Activated CD4-positive, alpha-beta memory T cell treated with anti-CD3 and anti-CD28 coated beads for 36 hours (primary cell): ENCODE measurements at places on chromosomes 2 and 18. TPM values are rescaled to one million over a fixed set of nuclear protein-coding genes. Genes with fewer than 3 reads are reported as not detected.

- H3K27me3 ChIP-seq = no peaks in the 10 kb centered on the region
- H3K4me3 ChIP-seq = no peak overlapping the region
- H3K27ac ChIP-seq = no peak overlapping the region
- DNase-seq = no peak
- H3K4me1 ChIP-seq = peaks cover 20% of the 10 kb centered on the region
Measured at GRCh38 chr2:241611062-241611461, 25.9 kb downstream of the THAP4 start.

GRCh38 chr2:165191096-165191728 is 12.6 kb downstream of the SCN3A start:
- no peaks in the 10 kb centered on the region for H3K27me3 ChIP-seq
- H3K4me3 ChIP-seq = no peak overlapping the region
- DNase-seq = no peak
- H3K27ac ChIP-seq = no peak overlapping the region
- no peaks in the 10 kb centered on the region for H3K36me3 ChIP-seq
- no peaks in the 10 kb centered on the region for H3K4me1 ChIP-seq

GRCh38 chr2:54473851-54474250 is 17.7 kb downstream of the SPTBN1 start:
- no peak overlapping the region for H3K27ac ChIP-seq
- no peaks in the 10 kb centered on the region for H3K4me1 ChIP-seq
- no peaks in the 10 kb centered on the region for H3K27me3 ChIP-seq
- no peak overlapping the region for H3K4me3 ChIP-seq
- no peak for DNase-seq

DNA sequence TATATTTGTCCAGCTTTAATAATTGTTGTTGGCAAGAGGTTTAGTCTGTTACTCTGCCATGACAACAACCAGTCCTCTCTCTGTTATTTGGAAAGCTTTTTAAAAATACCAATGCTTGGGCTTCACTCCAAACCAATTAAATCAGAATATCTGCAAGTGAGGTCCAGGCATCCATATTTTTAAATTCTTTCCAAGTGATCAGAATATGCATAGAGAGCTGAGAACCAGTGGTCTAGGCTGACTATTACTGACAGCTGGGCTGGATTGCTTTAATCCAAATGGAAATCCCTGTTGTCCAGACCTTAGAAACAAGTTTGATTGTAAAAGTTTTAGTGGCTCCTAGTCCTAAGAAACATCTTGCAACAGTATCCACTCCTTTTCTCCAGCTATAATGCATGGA is 1059.7 kb upstream of the ACVR2A start:
- H3K4me1 ChIP-seq = no peaks in the 10 kb centered on the region
- H3K36me3 ChIP-seq = no peaks in the 10 kb centered on the region
- no peak overlapping the region for H3K27ac ChIP-seq
- no peak overlapping the region for H3K4me3 ChIP-seq
- no peak for DNase-seq

PER2 gene
- 7.2 TPM for total RNA-seq

DNA sequence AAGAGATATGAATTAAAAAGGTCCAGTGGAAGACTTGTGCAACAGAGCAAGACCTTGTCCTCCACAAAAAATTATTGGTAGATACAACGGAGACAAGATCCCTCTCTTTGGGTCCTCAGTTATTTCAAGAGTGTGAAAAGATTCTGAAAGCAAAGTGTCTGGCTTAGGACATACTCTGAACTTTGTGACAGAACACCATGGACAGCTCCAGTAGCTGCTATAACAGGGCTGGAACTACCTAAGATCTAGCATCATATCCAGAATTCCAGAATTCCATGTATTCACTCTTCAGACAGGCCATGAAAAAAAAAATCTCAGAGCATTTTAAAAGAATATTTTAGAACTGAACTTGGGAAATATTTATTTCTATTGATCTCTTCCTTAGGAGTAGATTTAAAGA is 74.8 kb upstream of the ZBTB14 start:
- H3K27me3 ChIP-seq = peaks cover 10% of the 10 kb centered on the region
- no peak for DNase-seq
- no peaks in the 10 kb centered on the region for H3K4me1 ChIP-seq
- H3K36me3 ChIP-seq = no peaks in the 10 kb centered on the region
- no peak overlapping the region for H3K27ac ChIP-seq

DNA sequence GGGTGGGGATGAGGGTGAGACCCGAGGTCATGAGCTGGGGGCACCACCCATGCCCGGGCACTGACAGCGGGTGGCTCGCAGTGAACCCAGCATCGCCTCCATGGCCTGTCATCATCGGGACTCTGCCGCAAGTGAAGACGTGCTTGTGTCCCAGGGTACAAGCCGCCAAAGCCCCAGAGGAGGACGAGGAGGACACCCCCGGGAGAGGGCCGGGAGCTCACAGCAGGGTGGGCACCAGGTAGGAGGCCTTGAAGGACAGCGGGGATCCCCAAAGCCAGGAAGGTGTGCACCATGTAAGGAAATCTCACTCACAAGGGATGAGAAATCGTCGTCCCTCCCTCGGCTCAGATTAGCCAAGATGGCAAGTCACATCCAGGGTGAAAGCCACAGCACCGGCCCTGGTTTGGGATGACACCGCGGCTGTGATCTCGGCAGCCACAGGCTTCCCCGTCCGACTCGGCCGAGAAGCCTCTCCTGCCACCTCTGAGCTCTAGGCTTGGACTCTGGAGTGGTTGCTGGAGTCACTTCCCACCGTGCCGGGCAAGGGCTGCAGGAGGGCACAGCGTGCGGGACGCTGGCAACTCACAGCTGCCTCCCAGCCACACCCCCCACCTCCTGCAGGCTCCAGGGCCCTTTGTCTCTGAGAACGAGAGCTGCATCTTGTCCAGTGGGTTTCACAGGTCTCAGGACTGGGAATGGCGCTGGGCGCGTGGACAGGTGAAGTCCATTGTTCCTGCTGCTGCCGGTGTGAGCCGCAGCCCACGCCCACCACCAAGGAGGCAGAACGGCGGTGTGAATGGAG is 81.6 kb upstream of the CTDP1 start:
- no peak for DNase-seq
- no peak overlapping the region for H3K4me3 ChIP-seq
- H3K36me3 ChIP-seq = no peaks in the 10 kb centered on the region
- H3K27me3 ChIP-seq = peaks cover 4% of the 10 kb centered on the region

ASAP2 gene
- total RNA-seq = 0.26 TPM

DNA sequence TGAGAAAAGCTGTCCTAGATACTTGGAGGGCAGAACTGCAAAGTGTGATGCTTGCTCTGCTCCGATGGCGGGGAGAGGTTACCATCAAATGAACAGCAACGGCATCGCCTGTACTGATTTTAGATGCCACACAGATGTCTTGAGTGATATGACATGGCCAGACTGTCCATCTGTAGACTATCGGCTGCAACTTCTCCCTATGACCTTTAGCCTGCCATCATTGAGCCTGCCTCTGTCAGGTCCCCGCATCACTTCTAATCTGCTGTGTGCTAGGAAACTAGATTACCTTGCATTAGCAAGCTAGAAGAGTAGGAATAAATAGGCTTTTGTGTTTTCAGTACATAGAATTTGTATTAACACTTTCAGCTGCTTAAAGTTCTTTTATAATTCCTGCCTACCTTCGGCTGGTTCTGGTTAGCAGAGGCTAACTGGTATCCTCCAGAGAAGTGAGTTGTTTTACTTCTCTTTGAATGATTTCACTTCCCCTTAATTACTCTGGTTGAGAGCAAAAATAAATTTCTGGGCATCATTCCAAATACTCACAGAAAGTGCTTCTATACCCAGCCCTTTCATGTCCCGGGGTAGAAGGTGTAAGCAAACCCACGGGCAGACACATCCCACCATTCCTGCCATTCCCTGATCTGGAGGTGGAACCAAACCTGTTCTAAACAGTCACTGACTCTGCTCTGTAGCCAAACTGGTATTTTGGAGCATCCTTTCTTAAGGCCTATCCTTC is 24.0 kb downstream of the GAREM2 start:
- H3K27ac ChIP-seq = no peak overlapping the region
- peaks cover 12% of the 10 kb centered on the region for H3K4me1 ChIP-seq
- no peak overlapping the region for H3K4me3 ChIP-seq
- DNase-seq = no peak

GRCh38 chr2:191730263-191730662 is 52.3 kb downstream of the NABP1 start:
- H3K27me3 ChIP-seq = peaks cover 1% of the 10 kb centered on the region
- DNase-seq = no peak
- H3K36me3 ChIP-seq = no peaks in the 10 kb centered on the region
- no peaks in the 10 kb centered on the region for H3K4me1 ChIP-seq

GRCh38 chr2:204436230-204436629 is 109.0 kb upstream of the PARD3B start:
- DNase-seq = no peak
- no peaks in the 10 kb centered on the region for H3K36me3 ChIP-seq
- H3K27me3 ChIP-seq = peaks cover 5% of the 10 kb centered on the region
- H3K4me3 ChIP-seq = no peak overlapping the region
- no peak overlapping the region for H3K27ac ChIP-seq

- H3K4me3 ChIP-seq = no peak overlapping the region
- H3K4me1 ChIP-seq = peaks cover 2% of the 10 kb centered on the region
- no peaks in the 10 kb centered on the region for H3K27me3 ChIP-seq
- DNase-seq = no peak
- H3K36me3 ChIP-seq = peaks cover 38% of the 10 kb centered on the region
Measured at GRCh38 chr2:197101519-197101918, 175.0 kb upstream of the PGAP1 start.

- H3K27me3 ChIP-seq = no peaks in the 10 kb centered on the region
- H3K4me3 ChIP-seq = no peak overlapping the region
- peaks cover 94% of the 10 kb centered on the region for H3K4me1 ChIP-seq
- no peak for DNase-seq
Measured at GRCh38 chr2:105827351-105828096, 82.8 kb downstream of the NCK2 start.

DNA sequence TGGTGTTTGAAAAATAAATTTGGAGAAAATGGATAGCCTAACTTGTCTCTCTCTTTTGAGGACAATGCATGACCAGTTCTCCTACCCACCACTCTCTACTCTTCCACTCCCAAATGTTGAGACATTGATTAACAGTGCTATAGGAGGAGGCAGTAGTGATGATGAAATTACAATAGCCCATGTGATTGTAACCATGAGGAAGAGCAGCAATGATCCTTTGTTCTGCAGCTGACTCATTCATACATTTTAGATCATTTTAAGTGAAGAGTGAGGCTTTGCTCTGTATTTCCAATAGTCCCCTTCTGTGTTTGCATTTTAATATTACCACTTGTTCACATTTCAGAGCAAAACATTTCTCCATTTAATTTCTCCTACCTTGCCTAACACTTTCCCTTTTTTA is 592.3 kb downstream of the THSD7B start:
- no peaks in the 10 kb centered on the region for H3K27me3 ChIP-seq
- DNase-seq = no peak
- H3K27ac ChIP-seq = no peak overlapping the region
- no peaks in the 10 kb centered on the region for H3K36me3 ChIP-seq
- H3K4me3 ChIP-seq = no peak overlapping the region

DNA sequence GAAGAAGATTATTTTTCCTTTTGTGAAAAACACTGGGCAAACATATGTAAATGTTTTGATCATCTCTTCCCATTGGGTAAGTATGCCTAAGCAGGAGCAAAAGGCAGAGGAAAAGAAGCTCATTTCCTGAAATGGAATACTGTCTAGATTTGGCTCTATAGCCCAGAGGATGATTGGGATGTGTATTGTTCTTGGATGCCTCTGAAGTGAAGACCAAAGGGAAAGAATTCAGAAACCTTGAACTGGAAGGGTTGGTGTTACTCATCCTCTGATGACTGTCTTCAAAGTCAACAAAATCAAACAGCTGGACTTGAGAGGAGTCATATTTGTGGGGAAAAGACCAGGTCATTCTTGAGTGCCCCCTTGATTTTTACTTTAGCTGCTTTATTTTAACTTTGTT is 112.6 kb upstream of the NT5C1B start:
- no peak overlapping the region for H3K27ac ChIP-seq
- H3K4me3 ChIP-seq = no peak overlapping the region

RIOK3 gene
- 51.0 TPM for total RNA-seq

CFC1 gene
- total RNA-seq = not detected

TLX2 gene
- total RNA-seq = 0.94 TPM

GRCh38 chr2:120669971-120670370 is 65.7 kb upstream of the GLI2 start:
- H3K27me3 ChIP-seq = peaks cover 21% of the 10 kb centered on the region
- H3K4me3 ChIP-seq = no peak overlapping the region
- peaks cover 4% of the 10 kb centered on the region for H3K36me3 ChIP-seq
- H3K4me1 ChIP-seq = no peaks in the 10 kb centered on the region
